ENCODE measurements at places on chromosomes 3 and 15. TPM values are rescaled to one million over a fixed set of nuclear protein-coding genes. Genes with fewer than 3 reads are reported as not detected.

ITIH1 gene
- total RNA-seq, result 0.35 TPM

GNAT1 gene
- total RNA-seq, result not detected

CCDC54 gene
- total RNA-seq, result not detected

ENTPD3 gene
- 0.38 TPM for total RNA-seq

All from cardiac septum (tissue), 1 donor.